ENCODE measurements at places on chromosomes 1 and 21.

DNA sequence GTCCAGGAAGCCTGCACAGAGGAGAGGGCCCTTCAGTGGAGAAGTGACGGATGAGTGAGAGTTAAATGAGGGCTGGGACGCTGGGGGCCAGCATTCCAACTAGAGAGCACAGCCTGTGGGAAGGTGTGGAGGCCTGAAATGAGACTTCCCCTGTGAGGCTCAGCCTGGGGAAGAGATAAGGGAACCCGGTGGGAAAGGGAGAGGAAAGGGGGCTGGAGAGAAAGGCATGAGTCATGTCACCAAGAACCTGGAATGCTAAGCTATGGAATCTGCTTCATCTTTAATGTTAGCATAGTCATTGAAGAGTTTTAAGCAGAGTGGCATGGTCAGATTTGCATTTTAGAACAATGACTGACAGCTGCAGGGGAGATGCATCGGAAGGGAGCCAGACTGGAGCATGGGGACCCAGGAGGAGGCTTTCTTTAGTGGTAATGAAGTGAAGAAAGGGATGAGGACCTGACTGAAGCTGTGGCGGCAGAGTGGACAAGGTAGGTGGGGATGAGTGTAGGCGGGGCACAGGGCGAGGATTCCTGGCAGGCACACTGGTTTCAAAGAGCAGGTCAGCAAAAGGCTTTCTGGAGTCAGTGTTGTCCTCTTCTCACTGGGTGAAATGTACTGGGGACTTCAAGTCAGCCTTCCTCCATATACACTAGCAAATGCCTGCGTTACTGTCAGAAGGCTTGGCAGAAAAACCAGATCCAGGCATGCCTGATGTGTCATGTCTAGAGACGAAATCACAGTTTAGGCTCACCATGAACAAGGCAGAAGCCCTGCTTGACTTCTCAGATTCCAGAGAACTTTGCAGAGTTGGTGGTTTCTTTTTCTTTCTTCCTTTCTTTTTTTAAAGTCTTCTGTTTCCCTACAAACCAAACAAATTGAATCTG is 8.0 kb downstream of the RGL1 start:
- DNase-seq = no peak

GRCh38 chr1:216723274-216723780 is at the start of gene ESRRG:
Gene ESRRG (minus strand): TSS chr1:216723429. CDS start chr1:216723299, 130 bp downstream.
- no peak for DNase-seq

- peak; percentile 9 for DNase-seq
Measured at GRCh38 chr1:217482356-217483102, 148.4 kb downstream of the GPATCH2 start.

- peak; percentile 94 for DNase-seq
Measured at GRCh38 chr1:87179851-87180519, 148.7 kb upstream of the LMO4 start.

GRCh38 chr1:90200646-90201205 is 205.8 kb downstream of the ZNF326 start:
- DNase-seq = no peak

DNA sequence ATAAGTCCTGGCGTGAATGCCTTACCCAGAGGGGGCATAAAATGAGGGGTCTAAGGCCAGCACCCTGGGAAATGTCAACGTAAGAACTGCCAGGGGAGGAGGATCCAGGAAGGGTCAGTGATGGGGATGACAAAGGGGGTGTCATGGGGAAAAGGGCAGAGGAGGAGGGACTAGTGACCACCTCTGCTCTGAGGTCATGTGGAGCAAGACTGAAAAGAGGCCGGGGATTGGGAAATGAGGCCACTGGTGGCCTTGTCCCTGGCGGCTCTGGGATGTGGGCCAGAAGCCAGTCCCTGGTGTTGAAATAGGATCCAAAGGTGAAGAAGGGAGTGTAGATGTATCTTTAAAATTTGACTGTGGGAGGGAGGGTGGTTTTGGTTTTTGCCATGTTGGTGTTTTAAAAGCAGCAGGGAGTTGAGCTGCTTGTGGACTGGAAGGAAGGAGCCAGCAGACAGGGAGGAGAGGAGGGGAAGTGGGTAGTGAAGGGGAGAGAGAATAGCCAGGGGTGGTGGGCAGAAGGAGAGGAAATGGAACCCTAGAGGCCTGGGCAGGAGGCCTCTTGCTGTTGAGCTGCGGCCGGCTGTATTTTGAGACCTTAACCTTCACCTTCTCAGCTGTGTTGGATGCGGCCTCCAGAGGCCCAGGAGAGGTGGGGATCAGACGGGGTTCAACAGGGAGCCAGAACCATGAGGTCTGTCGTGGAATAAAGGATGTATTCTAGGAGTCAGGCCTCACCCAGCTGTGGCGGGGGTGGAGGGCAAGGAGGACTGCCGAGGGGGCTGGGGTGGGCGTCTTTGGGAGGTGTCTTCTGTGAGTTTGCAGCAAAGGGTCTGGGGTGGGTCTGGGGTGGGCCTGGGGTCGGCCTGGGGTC is 92.5 kb downstream of the DHRS3 start:
- no peak for DNase-seq

DNA sequence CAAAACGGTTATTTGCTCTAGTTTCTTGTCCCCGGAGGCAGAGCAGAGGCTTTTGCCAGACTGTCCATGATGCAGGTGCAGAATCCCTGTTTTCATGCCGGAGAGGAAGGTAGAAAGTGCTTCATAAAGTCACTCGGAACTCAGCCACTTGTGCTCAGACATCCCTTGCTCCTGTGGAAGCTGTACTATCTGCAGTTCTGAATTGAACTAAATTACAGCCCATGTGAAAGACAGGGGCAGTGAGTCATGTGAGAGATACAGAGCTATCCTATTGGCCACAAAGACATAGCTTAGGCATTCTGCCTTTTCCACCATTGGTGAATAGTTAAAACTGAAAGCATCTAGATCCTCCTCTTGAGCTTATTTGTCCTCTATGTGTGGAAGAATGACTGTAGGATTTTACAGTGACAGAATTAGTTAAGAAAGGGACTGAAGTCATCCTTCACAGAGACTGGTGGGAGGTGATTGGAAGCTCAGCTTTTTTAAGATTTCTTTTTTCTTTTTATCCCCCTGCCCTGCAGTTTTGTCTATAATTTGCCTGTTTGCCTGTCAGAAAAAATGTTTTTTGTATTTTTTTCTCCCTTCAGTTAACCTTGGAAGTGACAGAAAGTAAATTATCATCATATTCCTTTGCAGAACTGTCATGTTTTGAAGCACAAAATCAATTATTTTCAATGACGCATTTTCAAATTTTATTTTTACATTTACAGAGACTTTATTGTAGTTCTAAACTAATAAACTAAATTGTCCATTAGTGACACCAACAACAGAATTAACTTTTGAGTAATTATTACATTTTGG is 298.6 kb downstream of the PTPRC start:
- peak; percentile 99 for DNase-seq

GRCh38 chr1:41315146-41315822 is 46.0 kb upstream of the FOXO6 start:
- no peak for DNase-seq

DNA sequence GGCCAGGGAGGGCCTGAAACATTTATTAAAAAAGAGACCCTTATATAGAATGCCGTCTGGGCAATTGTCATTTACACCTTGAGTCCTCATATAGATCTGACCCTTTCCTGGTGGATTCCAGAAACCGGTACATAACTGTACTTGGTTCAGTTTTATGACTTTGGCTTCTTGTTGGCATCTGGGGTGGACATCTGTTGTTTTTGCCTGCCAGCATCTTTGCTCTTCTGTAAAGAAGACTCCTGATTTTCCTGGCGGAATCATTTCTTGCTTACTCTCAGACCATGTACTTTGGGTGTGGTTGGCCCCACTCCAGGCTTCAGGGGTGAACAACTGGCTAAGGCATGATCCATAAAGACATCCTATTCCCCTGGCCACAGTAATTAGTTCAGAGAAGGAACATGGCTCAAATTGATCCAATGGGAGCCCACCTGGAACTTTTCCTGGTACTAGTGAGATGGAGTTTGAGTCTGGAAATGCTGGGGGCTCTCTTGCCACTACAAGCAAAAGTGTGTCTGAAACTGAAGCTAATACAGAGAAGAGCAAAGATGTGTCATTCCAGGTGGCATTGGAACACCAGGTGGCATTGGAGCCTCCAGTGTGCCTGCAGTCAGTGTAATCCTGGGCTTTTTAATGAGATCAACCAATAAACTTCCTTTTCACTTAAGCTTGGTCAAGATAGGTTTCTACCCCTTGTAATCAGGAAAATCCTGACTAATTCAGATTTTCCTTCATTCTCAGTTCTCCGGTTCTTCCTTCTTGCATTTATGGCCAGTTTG is 332.5 kb upstream of the CAMK1G start:
- DNase-seq = no peak

DNA sequence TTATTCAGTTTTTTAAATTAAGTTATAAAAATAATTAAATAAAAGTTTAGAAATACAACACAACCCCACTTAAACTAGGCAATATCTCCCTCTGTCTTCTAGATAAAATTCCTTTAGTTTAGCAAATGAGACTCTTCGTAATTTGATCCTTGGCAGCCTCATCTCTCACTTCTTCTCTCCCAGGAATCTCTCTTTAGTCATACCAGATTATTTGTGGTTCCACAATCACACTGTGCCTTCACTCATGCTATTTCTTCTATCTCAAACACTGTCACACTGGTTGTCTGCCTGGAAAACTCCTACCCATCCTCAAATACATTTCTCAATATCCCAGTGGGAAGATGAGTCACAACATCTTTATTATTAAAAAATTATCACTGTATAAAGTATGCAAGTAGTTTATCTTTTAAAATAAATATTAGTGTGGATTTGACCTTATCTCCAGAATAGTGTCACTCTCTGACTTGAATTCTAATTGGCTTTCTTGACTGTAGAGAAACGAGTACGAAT is 195.5 kb downstream of the KCNH1 start:
- DNase-seq = no peak

- no peak for DNase-seq
Measured at GRCh38 chr21:25094695-25095094, 512.6 kb downstream of the MRPL39 start.

DNA sequence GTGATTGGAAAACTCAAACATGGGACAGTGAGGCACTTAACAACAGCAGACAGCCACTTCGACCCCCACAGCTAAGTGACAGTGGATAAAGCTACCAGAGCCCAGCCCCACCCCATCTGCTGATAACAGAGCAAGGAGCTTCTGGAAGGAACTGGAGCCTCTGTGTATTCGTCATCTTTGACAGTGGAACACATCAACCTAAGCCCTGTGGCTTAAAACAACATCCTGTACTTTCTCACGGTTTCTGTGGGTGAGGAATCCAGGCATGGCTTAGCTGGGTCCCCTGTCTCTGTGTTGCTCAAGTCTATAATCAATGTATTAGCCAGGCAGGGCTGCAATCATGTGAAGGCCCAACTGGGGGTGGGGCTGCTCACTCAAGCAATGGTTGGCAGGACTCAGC is 18.4 kb upstream of the SIPA1L2 start:
- no peak for DNase-seq

- peak; percentile 30 for DNase-seq
Measured at GRCh38 chr1:156608981-156609380, 7.7 kb upstream of the GPATCH4 start.

DNA sequence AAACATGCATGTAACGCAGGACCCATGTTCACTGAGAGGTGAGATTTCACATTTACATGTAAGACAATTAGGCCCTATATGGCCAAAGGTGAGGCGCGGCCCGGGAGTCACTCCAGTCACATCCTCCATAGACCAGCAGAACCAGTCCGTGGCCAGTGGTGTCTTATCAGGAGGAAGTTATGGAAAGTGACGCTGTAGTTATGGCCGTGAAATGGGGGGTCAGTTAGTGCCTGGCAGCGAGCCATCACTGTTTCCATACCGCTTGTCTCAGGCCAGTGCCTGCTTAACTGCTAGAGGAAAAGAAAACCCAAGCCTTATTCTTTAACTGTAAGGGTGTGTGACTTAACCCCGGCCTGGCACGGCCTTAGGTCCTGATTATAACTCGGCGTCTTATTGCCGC is 6.1 kb downstream of the C1orf159 start:
- DNase-seq = no peak

DNA sequence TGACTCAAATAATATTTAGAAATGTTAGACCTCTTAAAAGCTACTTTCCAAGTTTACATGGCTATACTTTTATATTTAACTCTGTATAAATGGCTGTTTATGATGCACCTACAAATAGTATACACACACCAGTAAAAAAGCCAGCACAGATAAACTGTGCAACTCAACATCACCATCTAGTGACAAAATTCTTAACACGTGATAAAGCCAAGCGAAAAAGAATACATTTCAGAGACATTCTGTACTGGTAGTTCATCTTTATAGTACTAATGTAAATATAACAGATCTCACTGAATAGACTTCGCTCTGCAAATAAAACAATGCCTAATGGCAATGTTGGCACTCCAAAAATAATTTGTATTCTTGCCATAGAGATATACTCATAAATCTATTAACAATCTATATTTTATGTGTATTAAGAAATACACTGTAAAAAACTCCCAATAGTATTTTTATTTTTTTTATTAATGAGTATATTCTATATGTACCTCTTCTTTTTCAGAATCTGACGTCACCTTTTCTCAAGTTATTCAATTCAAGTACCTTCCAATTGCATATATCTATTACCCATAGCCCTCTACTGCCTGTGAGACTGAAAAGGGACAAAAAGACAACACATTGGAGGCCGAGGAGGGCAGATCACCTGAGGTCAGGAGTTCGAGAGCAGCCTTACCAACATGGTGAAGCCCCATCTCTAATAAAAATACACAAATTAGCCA is 100.2 kb downstream of the DPYD start:
- DNase-seq = peak; percentile 51

- DNase-seq = no peak
Measured at GRCh38 chr1:222084996-222085395, 343.1 kb upstream of the DUSP10 start.

DNA sequence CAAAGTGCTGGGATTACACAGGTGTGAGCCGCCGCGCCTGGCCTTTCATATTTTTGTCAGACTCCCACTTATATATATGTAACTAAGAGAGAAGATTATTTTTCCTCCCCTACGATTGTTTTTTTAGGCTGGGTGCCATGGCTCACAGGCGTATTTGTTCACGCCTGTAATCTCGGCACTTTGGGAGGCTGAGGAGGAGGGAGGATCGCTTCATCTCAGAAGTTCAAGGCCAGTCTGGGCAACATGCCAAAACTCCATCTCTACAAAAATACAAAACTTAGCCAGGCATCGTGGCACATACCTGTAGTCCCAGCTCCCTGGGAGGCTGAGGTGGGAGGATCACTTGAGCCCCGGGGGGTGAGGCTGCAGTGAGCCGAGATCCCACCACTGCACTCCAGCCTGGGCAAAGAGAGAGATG is 23.9 kb upstream of the ITLN2 start:
- DNase-seq = no peak

GRCh38 chr21:42676808-42677207 is 23.4 kb downstream of the PDE9A start:
- DNase-seq = no peak

GRCh38 chr1:24805534-24806301 is 60.5 kb downstream of the CLIC4 start:
- no peak for DNase-seq

GRCh38 chr1:153375511-153375910 is at the start of gene S100A12:
Gene S100A12 (minus strand): TSS chr1:153375621. CDS start chr1:153374592, 1,029 bp downstream.
- DNase-seq = peak; percentile 95

DNA sequence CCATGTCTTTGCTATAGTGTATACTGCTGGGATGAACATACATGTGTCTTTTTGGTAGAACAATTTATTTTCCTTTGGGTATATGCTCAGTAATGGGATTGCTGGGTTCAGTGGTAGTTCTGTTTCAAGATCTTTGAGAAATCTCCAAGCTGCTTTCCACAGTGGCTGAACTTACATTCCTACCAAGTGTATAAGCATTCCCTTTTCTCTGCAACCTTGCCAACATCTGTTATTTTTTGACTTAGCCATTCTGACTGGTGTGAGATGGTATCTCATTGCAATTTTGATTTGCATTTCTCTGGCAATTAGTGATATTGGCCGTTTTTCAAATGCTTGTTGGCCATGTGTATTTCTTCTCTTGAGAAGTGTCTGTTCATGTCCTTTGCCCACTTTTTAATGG is 37.5 kb upstream of the ANGPTL1 start:
- DNase-seq = no peak
